ENCODE measurements at places on chromosomes 12 and 14.
A peak's percentile ranks its signal among the peaks of the same experiment; 100 is the strongest.

DNA sequence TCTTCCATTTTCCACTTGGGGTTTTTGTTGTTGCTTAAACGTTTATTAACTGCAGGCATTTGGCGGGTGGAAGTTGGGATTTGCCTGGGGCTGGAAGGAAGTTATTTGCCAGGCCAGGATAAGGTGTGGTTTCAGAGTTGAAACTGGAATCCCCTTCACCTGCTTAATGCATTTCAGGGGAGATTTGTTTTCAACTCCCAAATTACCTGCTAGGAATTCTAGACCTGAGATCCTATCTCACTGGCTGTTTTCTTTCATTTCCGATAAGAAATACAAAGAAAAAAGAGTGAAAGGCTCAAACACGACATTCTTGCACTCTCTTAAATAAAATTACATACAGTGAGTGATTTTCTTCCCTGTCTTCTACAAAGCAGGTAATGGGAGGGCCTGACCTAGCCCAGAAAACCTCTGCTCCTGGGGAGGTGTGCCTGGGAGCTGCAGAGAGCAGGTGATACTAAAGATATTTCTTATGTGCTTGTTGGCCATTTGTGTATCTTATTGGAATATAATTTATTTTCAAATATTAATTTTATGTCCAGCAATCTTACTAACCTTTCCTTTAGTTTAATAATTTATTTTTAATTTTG is 278.2 kb downstream of the ZFP36L1 start:
- no peak for DNase-seq

DNA sequence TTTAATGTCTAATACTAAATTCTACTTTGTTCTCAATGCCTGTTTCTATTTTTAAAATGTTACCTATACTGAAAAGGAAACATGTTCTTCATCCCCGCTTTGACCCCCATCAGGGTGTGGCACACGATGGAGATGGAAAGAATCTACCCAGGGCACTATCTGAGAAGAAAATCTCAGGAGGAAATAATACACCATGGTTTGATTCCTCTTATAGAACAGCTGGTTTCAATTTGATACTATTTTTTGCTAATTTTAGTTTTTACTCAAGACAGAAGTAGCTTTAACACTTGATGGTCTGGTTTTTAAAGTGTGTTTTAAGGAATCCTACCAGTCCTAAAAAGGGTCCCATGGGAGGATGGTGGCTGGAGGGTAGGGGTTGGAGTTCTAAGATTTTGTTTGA is 56.7 kb downstream of the PPM1H start:
- DNase-seq = no peak

DNA sequence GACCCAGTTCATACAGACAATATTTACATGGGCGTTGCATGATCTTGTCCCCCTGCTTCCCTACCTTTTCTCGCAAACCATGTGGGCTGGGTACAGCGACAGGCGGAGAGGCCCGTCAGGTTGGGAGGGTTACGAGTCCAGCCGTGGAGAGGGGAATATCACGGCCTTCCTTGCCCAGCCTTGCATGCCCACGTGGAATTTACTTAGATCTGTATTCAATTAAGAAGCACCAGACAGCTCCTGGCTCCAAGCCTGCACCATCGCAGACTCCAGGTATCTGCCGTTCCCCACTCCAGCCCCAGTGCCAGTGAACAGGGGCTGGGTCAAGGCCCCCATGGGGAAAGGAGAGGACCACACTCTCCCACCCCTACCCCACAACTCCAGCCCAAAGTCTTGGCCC is 29.8 kb downstream of the BCL11B start:
- no peak for DNase-seq

DNA sequence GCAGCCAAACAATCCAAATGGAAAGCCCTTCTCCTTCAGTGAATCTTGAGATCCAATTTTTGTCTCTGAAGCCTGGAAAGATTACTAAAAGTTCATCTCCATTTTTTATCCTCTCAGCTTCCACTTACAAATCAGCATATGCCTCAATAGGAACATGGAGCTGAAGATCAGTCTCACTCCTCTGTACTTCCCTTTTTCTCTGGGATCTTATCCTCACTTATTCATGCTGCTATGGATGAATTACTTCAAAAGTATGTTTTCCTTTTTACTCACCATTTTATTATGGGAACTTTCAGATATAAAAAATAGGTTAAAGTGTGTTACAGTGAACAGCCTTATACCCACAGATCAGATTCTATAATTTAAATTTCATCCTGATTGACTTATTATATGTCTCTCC is 14.4 kb upstream of the NTF3 start:
- no peak for DNase-seq

DNA sequence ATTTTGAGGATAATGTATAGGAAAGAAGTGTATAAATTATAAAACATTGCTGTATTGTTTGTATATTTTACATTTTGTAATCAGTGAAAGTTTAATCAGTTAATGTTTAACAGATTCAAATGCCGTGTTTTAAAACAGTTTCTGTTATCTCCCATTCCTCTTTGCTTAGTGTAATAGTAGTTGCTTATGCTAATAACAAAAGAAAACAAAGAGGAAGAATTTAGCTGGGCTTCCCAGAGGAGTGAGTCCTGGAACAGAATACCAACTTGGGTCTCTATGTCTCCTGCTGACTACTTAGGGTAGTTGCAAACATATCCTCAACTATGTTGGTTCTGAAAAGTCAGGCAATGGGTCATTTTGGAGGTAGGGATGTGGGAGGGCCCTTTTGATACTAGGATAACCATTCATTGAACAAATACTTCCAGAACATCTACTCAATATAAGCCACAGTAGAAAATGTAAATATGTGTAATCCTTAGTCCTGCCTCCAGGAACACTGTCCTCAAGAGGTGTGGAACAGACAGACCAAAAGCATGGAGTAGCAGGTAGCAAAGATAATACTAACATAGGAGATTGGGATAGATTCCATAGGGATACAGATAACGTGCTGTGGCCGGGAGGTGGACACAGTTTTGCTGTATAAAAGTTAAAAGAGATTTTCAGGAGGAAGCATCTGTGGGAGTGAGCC is 36.1 kb upstream of the EVL start:
- DNase-seq = no peak

- no peak for DNase-seq
Measured at GRCh38 chr12:68225576-68226476, at the start of gene IL26. IL26 (minus strand) TSS chr12:68225810; CDS start chr12:68225756, 54 bp downstream.

DNA sequence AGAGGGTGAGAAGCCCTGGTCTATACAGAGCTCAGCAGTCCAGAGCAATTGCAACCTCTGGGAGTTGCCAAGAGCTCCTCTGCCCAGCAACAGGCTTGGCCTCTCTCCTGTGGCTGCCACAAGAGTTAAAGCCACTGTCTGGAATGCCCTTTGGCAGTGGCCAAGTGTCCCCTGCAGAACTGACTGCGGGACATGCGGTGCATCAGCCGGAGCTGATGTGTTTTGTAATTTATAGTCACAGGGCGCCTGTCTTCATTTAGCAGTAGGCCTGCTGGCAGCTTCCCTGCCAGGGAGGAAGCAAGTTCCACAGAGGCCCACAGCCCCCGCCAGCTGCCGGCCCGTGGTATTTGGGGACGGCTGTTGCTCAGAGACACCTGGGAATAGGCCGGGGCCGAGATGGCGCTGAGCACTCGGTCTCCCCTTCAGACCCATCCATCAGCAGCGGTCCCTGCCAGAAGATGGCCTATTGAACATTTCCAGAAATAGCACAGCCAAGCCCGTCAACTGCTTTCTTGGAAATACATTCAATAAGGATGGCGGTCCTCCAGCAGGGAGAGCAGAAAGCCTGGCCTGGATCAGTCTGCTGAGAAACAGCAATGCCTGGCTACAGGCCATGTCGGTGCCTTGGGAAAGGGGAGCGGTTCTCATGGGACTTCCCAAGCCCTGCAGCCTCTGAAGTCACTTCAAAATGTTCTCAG is 217.4 kb downstream of the CRADD start:
- no peak for DNase-seq

GRCh38 chr14:63421226-63421625 is 102.5 kb upstream of the GPHB5 start:
- DNase-seq = no peak

DNA sequence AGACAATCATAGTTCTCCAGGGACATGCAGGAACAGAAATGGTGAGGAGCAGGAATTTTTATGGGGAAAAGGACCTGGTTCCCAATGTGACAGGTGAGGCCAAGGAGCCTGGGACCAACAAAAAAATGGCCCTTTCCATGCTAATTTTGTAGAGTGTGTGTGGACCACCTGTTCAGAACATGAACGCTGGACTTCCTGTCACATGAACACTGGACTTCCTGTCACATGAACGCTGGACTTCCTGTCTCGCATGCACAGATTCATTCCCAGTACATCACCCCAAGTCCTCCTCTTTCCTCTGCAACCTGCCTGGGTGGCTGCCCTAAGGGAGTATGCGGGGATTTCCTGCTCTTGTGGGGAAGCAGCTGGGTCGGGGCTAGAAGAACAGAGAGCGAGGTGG is 10.1 kb downstream of the FGF6 start:
- DNase-seq = no peak

DNA sequence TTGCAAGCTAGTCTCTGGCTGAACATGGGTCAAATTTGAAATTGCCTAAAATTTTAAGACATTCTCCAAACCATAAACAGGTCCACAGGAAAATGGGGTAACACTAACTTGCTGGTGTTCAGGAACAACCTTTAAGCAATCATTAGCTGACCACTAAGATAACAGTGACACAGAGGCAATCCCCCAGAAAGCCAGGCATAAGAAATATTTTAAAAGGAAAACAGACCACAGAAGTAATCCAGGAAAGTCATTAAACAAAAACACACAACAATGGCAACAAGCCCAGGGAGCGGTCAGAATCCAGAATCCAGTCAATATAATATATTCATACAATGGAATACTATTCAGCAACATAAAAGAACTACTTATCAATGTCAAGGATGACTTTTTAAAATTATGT is 59.1 kb downstream of the LRP6 start:
- DNase-seq = no peak

- no peak for DNase-seq
Measured at GRCh38 chr14:39739796-39740195, 307.6 kb upstream of the FBXO33 start.

GRCh38 chr12:94082690-94083089 is 65.7 kb upstream of the PLXNC1 start:
- no peak for DNase-seq

DNA sequence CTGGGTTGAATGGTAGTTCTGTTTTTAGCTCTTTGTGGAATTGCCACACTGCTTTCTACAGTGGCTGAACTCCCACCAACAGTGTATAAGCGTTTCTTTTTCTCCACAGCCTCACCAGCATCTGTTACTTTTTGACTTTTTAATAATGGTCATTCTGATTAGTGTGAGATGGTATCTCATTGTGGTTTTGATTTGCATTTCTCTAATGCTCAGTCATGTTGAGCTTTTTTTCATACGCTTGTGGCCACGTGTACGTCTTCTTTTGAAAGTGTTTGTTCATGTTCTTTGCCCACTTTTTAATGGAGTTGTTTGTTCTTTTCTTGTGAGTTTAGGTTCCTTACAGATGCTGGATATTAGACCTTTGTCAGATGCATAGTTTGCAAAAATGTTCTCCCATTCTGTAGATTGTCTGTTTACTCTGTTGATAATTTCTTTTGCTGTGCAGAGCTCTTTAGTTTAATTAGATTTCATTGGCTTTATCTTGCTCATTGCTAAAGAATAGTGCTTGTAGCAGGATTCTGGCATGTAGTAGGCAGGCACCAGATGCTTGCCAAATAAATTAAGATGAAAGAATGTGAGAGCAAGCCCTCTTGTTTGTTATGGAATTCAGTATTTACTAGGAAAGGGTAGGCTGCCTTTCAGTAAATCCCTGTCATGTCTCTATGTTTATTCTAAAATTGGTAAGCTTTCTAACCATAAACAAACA is 86.8 kb downstream of the PDE3A start:
- DNase-seq = no peak

DNA sequence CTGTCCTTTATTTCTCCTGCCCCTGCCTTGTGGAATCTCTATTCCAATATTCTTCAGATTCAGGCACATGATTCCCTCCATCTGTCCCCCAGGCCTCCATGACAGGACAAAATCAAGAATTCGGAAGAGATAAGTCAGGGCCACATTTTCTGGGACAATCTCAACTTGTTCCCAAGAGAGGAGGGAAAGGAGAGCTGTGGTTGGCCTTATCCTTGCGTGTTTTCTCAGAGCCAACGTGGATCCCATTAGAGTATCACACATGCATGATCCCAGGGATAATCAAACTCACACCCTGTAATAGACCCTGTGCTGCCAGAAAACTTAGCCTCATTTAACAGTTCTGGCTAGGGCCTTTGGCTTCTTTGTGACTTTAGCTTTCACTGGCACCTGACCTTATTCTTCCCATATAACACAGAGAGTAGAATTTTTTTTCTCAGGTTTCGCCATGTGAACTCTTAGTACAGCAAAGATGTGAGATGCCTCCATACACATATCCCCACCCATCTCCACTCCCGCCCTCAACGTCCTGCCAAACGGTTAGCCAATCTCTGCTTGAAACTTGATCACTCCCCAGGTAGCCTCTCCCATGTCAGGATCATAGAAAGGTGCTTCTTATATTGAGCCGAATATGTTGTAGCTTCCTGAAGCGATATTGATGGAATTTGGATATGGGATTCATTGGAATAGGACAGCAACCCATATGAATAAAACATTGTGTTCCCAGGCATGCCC is 6.7 kb upstream of the KRT1 start:
- DNase-seq = no peak

GRCh38 chr12:120115692-120116440 is 687 bp downstream of the RAB35 start:
- no peak for DNase-seq

- DNase-seq = no peak
Measured at GRCh38 chr12:10940389-10940788, 1.3 kb upstream of the TAS2R14 start.

DNA sequence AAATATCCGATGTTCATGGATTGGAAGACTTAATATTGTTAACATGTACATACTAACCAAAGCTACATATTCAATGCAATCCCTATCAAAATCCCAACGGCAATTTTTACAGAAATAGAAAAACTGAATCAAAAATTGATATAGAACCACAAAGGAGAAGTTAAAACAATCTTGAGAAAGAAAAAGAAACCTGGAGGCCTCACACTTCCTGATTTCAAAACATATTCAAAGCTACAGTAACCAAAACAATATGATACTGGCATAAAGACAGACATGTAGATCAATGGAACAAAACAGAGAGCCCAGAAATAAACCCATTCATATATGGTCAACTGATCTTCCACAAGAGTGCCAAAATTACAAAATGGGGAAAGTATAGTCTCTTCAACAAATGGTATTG is 5.4 kb upstream of the PELI2 start:
- DNase-seq = no peak

DNA sequence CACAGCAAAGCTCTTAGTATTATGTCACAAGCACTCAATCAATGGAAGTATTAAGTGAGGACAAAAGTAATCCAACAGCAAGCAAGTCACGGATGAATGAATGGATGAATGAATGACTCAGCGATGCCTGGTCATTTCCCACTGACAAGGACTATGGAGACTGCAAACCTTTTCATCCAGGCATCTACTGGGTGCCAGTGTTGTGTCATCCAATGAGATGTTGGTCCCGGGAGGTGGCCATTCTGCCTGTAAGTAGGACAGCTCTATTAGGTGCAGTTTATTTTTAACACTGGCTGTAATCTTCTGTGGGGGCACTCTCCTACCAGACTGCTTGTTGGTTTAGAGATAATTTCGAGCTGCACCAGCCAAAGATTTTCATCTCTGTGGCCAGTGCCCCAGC is 39.4 kb downstream of the STAB2 start:
- DNase-seq = peak; percentile 83

Data from NCI-H774 (cell line).